ENCODE measurements at places on chromosomes 4 and X.
A peak's percentile ranks its signal among the peaks of the same experiment; 100 is the strongest.

DNA sequence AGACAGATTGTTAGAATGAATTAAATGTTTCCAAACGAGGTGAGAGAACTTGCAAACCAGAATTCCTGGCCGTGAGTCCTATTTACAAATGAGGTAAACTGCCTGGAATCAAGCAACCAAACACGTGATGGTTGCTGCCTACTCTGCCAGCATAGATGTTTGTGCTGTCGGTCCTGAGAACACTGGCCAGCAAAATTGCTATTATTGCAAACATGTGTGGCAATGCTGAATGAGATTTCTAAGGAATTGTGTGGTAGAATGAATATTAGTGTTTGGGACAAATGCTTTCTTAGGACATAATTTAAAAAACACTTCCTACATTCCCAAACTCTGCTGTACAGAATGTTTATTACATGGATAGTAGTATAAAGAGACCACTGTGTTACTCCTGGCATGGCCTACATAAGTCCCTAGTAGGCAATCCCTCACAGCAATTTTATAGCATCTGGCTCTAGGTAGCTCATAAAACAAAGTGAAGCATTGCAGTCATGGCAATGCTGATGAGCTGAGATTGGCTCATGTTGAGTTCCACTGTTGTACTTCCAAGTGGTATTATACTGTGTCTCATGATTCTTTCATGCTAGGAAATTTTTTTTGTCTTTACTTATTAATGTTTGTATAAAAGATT lies 605.2 kb upstream of the EPHA5 start:
- no peak for DNase-seq

DNA sequence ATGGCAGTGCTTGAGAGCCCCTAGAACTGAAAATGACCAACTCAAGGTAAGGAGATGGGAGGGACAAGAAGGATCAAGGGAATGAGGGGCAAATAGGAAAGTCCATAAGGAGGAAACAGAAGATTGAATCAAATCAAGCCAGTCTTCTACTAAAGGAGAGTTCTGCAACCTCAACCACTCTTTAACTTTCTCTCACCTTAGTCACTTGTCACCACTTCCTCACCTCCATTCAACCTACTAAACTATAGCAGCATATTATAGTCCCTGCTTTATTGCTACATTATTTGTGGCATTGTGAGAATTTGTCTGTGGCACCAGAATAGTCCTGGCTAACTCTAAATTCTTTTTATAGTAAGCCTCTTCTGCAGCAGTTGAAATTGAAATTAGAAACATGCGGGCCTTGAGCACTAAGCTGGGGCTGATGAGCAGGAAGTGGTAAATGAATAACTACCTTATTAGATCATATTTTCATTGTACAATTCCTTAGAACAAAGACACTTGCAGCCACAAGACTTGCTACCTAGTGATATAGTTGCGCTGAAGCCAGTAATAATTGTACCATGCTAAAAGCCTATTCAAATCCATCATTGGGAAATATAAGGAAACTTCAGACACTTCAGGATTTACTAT lies 336.9 kb downstream of the ZNF674 start:
- no peak for DNase-seq

DNA sequence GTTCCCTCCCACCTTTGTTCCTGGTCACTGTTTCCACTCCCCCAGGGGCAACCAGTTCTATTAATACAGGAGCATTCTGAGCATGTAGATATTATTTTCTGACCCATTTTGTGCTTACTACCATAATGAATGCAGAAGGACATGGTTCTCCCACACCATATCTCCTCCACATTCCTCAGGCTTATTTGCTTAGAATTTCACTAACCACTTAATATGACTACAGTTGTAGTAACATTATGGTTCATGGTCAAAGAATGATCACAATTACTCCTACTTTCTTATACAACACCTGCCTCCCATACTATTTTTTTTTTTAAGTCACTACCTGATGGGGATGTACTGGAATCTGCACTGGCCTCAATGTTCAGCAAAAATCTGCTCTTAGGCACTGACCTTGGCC lies 7.5 kb upstream of the FAM184B start:
- DNase-seq: no peak

DNA sequence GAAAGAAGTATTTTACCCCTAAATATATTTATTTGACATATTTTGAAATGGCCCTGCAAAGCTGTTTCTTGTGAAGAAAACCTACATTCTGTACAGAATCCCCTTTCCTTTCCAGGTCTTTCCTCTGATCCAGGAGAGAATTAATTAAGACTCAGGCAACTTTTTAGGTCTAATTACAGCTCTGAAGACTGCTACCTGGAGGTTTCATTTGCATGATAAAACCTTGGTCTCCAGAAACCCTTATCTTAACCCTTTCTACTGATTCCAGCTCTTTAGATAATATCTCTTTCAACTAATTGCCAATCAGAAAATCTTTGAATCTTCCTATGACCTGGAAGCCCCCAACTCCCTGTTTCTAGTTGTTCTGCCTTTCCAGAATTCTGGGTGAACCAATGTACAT lies 224.0 kb downstream of the FAM47A start:
- no peak for DNase-seq

DNA sequence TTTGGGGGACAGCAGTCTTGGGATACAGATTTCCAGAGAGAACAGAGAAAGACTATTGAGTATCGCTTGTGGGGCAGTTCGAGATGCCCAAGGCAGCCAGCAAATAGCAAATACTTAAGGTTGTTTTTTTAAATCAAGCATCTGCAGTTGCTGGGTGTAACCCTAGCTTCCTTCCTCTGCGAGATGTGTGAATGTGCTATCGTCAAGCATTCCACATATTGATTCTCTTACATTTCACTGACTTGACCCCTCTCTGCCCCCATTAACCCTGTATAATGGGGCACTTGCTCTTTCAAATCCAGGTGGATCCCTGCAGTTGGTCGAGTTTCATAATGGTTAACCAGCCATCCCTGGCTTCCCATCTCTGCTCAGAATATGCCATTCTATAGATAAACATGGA lies 23.5 kb downstream of the KCNE5 start:
- no peak for DNase-seq

DNA sequence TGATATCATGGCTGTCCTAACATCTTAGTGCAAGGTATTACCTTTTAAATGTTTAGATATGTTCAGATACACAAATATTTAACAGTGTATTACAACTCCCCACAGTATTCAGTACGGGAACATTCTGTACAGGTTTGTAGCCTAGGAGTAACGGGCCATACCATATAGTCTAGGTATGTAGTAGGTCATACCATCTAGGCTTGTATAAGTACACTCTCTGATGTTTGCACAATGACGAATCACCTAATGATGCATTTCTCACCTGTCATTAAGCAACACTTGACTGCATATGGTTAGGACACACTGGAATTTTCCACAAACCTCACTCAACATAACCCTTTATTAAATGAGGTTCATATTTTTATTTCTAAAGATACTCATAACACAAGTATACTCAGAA lies 67.7 kb downstream of the THOC2 start:
- peak; percentile 77 for DNase-seq

- DNase-seq: no peak
Observed at GRCh38 chr4:123524958-123525628, 128.5 kb downstream of the SPRY1 start.

DNA sequence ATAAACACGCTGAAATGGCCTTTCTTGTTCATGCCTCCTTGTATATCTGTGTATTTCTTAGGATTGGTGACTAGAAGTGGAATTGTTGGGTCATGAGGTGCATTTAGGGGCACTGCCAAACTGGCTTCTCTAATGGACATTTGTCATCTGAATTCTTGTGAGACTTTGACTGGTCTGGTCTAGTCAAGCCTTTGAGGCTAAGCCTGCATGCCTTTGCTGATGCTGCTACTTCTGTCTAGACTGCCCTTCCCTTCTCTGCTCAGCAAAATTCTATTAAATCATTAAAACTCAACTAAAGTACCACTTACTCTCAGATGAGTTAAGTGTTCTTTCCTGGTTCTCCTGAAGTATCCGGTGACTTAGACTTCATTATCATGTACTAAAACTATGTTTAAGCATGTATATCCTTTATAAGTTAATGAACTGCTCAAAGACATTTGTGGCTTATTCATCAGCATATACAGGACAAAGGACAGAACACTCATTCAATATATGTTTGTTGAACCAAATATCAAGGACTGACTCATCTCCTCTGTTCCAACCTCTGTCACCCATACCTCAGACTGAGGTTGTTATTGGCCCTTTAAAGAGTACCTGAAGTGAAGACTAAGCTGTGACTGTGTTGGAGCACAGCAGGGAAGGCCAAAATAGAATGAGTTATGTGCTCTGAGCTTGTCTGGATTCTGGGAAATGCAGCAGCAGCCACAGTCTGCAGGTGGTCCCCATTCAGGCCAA lies 9.0 kb downstream of the TCEAL1 start:
- DNase-seq: peak; percentile 65

DNA sequence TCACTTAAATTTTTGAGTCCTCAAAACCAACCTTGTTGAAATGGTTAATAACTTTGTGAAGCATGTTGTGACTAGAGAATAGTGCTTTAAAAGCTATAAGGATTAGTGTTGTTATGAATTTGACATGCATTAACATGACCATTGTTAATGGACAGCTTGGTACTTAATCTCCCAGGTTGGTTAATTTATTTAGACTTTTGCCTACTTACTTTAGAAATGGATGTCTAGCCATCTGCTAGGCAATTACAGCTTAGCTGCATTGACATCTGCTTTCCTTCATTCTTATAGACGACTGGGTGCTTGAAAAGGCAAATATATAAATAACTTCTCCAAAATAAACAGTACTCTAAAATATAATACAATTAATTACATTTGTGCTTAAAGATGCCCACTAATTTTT lies 368.0 kb downstream of the CCSER1 start:
- DNase-seq: no peak

Data from Panc1 (cell line).